ENCODE measurements at places on chromosomes 4 and X. TPM values are rescaled to one million over a fixed set of nuclear protein-coding genes. Genes with fewer than 3 reads are reported as not detected.

DNA sequence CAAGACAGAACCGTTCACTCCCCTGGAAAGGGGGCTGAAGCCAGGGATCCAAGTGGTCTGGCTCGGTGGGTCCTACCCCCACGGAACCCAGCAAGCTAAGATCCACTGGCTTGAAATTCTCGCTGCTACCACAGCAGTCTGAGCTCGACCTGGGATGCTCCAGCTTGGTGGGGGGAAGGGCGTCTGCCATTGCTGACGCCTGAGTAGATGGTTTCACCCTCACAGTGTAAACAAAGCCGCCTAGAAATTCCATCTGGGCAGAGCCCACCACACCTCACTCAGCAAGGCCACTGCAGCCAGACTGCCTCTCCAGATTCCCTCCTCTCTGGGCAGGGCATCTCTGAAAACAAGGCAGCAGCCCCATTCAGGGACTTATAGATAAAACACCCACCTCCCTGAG is 13.4 kb upstream of the PBDC1 start:
- DNase-seq, result peak; percentile 48

DNA sequence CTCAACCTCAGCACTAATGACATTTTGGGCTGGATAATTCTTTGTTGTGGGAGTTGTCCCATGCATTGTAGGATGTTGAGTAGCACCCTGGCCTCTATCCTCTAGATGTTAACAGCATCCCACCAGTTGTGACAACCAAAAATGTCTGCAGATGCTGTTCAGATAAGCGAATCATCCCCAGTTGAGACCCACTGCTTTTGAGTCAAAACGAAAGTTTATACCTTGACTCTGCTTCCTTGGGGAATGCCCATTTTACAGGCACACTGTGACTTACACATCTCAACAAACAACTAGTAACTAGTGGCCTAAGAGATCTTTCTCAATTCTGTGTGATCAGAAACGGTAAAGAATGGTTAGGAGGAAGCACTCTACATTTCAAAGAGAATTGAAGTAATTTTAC is 37.0 kb downstream of the SEPSECS start:
- DNase-seq, result no peak

DNA sequence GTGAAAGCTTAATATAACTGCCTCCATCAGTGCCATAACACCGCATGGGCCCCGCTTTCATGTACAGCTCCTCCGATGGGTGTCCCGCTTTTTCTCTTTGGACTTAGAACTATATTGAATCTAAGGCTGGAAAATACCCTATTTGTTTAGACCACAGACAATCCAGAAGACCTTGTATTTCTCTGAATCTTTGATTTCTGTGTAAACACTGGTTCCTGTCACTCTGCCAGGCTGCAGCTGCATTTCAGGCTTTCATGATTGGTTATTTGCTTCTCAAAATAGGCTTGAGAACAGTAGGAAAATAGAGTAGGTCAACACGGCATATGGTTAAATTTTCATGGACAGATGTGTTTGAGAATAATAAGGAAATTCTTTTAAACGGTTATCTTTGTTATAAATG is 80.0 kb downstream of the NWD2 start:
- no peak for DNase-seq

DNA sequence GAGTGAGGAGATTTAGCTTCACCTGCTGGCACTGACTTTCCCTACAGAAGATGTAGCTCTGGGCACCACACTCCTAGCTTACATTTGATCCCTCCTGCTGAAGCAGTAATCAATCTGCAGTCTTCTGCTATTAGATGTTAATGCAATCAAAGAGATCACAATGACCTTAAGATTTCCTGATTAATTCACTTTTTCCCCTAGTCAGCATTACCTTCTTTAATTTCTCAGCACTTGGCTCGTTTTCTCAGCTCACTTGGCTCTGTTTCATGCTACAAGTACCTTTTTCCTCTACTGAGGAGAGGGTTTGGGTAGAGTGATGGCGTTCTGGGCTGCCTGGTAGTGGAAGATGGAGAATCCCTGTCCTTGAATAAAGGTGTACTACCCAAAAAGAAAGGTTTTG is 113.0 kb upstream of the PAK3 start:
- DNase-seq, result no peak

DNA sequence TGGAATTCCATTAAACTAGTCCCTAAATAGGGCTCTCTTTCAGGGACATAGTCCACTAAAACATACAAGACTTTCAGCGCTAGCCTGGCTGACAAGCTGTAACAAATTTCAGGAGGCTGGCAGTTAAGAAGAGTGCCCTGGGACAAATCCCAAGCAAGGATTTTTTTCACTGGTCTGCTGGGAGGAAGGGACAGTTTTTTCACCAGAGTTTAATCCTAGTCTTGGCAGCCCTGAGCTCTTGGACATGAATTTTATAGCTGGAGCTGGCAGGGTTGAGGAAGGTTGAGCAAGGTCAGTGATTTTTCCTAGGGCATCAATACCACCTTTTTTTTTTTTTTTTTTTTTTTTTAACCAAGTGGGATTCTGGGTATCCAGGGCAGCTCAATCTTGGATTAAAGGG is 184.4 kb downstream of the SH2D1A start:
- DNase-seq, result no peak

DNA sequence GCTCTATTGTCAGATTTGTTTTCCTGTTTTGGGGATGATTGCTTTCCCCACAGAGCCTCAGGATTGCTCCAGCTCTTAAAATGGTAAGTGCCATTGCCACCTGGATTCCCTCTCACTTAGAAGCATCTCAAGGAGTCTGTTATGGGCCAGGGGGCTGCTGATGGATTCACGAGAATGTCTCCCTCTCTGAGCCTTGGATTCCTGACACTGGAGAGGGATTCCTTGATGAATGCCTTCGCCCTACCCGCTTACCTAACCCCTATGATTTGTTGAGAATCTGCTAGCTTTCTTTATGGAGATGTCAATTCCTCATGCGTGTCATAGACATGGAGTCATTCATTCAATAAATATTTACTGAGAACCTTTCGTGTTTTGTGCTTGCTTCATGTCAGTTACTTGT is 36.9 kb upstream of the TENM3 start:
- no peak for DNase-seq

- no peak for DNase-seq
Measured at GRCh38 chr4:46484881-46485280, 95.0 kb upstream of the GABRA2 start.

DNA sequence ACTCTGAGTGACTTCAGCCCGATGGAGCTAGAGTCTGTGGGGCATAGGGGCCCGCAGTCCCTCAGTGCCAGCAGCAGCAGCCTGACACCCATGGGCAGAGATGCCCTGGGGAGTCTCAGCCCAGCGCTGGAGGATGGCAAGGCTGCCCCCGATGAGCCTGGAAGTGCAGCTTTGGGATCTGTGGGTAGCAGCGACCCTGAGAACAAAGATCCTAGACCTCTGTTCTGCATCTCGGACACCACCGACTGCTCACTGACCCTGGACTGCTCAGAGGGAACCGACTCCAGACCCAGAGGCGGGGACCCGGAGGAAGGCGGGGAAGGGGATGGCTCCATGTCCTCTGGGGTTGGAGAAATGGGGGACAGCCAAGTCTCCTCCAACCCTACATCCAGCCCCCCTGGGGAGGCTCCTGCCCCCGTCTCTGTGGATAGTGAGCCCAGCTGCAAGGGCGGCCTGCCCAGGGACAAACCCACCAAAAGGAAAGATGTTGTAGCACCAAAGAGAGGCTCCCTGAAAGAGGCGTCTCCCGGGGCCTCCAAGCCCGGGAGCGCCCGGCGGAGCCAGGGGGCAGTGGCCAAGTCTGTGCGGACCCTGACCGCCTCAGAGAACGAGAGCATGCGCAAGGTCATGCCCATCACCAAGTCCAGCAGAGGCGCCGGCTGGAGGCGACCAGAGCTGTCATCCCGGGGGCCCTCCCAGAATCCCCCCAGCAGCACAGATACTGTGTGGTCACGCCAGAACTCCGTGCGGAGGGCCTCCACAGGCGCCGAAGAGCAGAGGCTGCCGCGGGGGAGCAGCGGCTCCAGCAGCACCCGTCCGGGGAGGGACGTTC is 39.5 kb downstream of the FHDC1 start:
- no peak for DNase-seq

DNA sequence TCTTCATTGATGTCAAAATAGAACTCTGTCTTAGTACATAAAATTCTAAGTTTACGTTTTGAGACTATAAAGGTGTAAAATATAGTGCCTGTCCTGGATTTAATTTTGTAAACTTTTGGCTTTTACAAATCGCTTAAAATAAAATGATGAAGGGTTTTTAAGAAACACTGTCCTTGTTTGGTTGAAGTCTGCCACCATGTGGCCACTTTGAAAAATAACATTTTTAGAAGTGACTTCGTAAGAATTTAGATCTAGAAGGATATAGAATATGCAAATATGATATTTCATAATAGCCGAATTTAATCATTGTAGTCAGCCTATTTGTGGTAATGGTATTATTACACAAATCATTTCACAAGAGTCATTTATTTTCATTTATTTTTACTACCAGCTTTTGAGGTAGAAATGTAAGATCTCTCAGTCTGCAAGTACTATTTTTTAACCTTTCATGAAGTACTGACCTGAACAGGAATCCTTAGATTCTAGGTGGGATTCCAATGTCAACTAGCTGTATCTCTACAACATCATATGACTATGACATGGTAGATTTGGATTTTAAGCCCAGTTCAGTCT is 31.0 kb upstream of the FAT4 start:
- DNase-seq, result no peak

- DNase-seq, result peak; percentile 78
Measured at GRCh38 chrX:74178536-74178935, 125.4 kb upstream of the ZCCHC13 start.

GRCh38 chrX:126985981-126986380 is 166.5 kb downstream of the PRR32 start:
- no peak for DNase-seq

- DNase-seq, result no peak
Measured at GRCh38 chr4:139523076-139523475, 32.9 kb downstream of the SETD7 start.

DNA sequence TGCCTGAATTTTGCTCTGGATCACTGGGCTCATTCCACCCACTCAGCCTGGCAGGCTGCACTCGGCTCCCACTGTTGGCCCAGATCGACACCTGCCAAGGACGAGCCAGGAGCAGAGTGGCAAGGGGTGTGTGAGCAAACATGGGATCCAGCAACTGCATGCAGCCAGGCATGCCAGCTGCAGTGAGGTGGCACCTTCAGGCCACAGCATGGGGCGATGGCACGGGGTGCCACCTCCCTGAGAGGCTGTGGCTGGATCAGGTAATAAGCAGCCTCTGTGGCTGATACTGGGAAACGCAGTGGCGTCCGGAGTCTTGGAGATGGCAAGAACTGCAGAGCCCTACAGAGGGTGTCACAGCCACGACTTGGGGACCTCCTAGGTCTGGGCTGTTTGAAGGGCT is 244.5 kb upstream of the FSTL5 start:
- no peak for DNase-seq

GRCh38 chr4:141246683-141247429 is 26.2 kb downstream of the ZNF330 start:
- no peak for DNase-seq

SERPINA7 gene
- total RNA-seq, result not detected

ZRSR2 gene
- total RNA-seq, result 10.4 TPM

RBM3 gene
- total RNA-seq, result 188 TPM

GCNA gene
- total RNA-seq, result 2.1 TPM

PNMA6F gene
- total RNA-seq, result not detected

TEX13C gene
- not detected for total RNA-seq

Data from endodermal cell (in vitro differentiated cells).